Progenitor cell of endocrine pancreas (in vitro differentiated cells): ENCODE measurements at places on chromosomes 5 and 9.
A peak's percentile ranks its signal among the peaks of the same experiment; 100 is the strongest.

DNA sequence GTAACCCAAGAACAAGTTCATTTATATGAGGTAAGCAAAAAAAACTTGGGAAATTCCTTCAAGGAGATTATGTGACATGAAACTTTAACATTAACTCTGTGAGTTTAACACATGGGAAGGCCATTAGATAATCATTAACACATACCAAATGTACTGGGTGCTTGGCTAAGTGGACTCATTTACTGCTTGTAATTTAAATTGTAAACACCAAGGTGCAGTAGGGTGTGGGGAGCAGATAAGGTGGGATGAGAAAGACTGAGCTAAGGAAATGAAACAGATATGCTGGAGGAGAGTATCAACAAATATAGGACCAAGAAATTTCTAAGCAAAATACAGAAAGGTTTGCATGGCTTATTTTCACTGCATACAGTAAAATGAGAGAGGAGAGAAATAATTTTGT, 2384.8 kb upstream of the ACO1 start:
- no peak for DNase-seq
- no peaks in the 10 kb centered on the region for H3K27me3 ChIP-seq
- peaks cover 7% of the 10 kb centered on the region for H3K4me1 ChIP-seq
- peaks cover 4% of the 10 kb centered on the region for H3K36me3 ChIP-seq
- peak overlapping the region; percentile 9 for H3K27ac ChIP-seq

DNA sequence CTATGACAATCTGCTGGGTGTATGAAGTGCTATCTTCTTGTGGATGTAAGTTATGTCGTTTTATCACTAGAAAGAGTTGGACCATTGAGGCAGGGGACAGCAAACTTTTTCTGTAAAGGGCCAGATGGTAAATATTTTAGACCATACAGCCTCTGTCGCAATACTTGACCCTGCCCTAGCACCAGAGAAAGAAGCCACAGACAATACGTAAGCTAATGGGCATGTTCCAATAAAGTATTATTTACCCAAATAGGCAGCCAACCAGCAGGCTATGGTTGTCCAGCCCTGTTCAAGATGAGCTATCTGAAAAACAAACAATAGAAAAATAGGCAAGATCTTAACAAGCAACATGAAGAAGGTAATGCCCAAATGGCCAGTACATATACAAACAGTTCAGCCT, 36.4 kb downstream of the MTX3 start:
- H3K36me3 ChIP-seq: no peaks in the 10 kb centered on the region
- no peak overlapping the region for H3K27ac ChIP-seq
- no peak for DNase-seq
- H3K4me1 ChIP-seq: no peaks in the 10 kb centered on the region

DNA sequence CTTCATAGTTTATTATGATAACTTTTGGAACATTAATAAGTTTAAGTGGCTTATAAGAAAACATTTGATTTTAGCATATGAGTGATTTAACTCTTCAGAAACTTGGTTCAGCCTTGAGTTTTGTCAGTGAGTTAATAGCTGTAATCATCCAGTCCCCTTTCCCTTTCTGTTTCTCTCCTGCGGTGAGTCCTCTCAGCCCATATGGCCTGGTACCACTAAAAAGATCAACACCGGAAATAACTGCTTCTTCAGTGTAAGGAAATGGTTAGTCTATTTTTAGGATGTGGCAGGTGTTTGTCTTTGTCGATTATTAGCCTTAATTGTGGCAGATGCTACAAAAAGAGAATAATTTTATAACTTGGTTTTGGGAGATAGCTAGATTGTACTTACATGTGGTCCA, 120.2 kb upstream of the GRHPR start:
- H3K27ac ChIP-seq: no peak overlapping the region
- DNase-seq: no peak

GRCh38 chr9:108035487-108035886, 545.9 kb upstream of the KLF4 start:
- H3K27me3 ChIP-seq: peaks cover 69% of the 10 kb centered on the region
- no peak overlapping the region for H3K27ac ChIP-seq
- DNase-seq: no peak
- no peaks in the 10 kb centered on the region for H3K4me1 ChIP-seq
- H3K4me3 ChIP-seq: no peak overlapping the region

DNA sequence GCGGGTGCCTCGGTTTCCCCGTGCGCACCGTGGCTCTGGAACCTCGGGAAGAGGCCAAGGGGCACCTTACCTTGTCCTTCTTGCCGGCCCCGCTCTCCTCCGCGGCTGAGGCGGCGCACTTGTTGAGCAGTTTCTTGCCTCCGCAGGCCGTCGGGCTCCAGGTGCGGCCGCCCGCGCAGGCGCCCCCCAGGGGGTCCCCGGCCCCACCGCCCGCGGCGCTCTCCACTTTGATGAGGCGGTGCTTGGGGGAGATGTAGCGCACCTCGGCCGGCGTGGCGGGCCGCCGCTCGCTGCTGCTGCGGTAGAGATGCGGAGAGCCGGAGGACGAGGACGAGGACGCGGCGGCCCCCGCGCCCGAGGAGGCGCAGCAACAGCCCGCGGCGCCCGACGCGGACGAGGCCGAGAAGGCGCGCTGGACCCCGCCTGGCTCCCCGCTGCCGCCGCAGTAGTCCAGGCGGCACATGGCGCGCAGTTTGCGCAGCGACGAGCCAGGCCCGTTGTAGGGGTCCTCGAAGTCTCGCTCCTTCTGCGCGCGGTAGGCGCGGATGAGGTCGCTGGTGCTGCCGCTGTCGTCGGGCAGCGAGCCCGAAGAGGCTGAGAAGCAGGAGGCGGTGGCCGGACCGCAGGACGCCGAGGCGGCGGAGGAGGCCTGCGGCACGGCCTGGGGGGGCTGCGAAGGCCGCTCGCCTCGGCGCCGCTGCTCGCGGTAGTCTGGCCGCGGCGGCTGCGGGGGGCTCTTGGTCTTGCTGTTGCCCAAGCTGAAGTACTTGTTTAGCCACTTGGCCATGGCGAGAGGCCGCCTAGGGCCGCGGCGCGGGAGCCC, 957 bp downstream of the SHB start:
- peaks cover 3% of the 10 kb centered on the region for H3K36me3 ChIP-seq
- H3K27ac ChIP-seq: no peak overlapping the region
- peaks cover 51% of the 10 kb centered on the region for H3K4me1 ChIP-seq
- H3K4me3 ChIP-seq: peak overlapping the region; percentile 82
- H3K27me3 ChIP-seq: no peaks in the 10 kb centered on the region

DNA sequence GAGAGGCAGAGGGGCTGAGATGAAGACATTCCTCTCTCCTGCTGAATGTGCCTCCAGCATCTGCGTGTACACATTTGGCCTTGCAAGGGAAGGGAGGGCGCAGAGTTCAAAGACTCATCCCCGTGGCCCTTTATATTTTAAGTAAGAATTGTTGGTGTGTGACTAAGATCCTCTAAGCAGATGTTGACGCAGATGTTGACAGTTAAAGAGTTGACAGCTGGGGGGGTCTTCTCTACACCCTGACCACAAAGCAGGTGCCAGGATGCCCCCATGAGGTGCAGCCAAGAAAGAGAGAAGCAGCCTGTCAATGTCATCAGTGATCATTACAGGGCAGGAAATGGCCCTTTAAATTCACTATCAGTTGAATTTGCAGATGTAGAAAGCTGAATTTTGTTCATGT, 262.9 kb downstream of the IRX1 start:
- H3K4me3 ChIP-seq: no peak overlapping the region
- no peak overlapping the region for H3K27ac ChIP-seq
- H3K4me1 ChIP-seq: peaks cover 7% of the 10 kb centered on the region
- H3K36me3 ChIP-seq: no peaks in the 10 kb centered on the region
- H3K27me3 ChIP-seq: peaks cover 35% of the 10 kb centered on the region
- no peak for DNase-seq

DNA sequence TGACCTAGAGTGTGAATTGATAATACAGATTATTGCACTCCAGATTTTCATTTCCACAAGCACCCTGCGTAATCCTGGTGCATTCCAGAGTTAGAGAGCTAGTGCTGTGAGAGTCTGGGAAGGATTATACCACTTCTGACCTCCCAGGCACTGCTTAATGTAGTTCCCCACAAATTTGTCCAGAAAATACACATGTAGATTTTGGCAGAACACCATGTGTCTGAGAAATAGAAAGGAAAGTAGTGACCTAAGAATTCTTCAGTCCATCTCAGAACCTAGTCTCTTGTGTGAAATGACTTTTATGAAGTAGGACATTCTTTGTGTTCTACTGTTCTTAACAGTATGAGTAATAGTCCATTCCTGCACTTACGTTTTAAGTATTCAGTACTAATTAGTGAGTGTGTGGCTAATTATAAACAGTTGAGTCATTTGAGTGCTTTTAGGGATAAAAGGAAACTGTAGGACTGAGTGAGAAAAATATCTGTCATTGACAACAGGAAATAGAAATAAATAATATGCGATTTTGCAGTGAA, 27.8 kb upstream of the PTPDC1 start:
- H3K4me1 ChIP-seq: peaks cover 2% of the 10 kb centered on the region
- no peak overlapping the region for H3K27ac ChIP-seq
- DNase-seq: no peak
- no peak overlapping the region for H3K4me3 ChIP-seq
